A549 treated with ZK216348 at 1 μM for 4 hours (cell line): ENCODE measurements at places on chromosomes 3 and 15. TPM values are rescaled to one million over a fixed set of nuclear protein-coding genes. Genes with fewer than 3 reads are reported as not detected.

The KCTD6 gene
- total RNA-seq, result 5.1 to 9.5 TPM (median 8.0 TPM) in 5 replicates

The EXOG gene
- 8.8 to 13.6 TPM (median 10.5 TPM) in 5 replicates for total RNA-seq

The CHRM5 gene
- 0.07 TPM in 1 of 5 replicates, not detected in the others for total RNA-seq

The ADAMTS7 gene
- 3.0 to 9.7 TPM (median 7.5 TPM) in 5 replicates for total RNA-seq

The HRG gene
- total RNA-seq, result not detected in 5 replicates

The DNASE1L3 gene
- total RNA-seq, result not detected in 5 replicates

The CD200 gene
- total RNA-seq, result not detected in 5 replicates

The GABRR3 gene
- not detected in 5 replicates for total RNA-seq

The ATP2B2 gene
- 0.12 to 0.21 TPM (median 0.14 TPM) in 4 of 5 replicates, not detected in the other for total RNA-seq

The FOXB1 gene
- total RNA-seq, result not detected in 5 replicates

The PLOD2 gene
- total RNA-seq, result 75.4 to 142 TPM (median 121 TPM) in 5 replicates

The HMG20A gene
- 20.4 to 29.9 TPM (median 27.1 TPM) in 5 replicates for total RNA-seq

The PATL2 gene
- total RNA-seq, result 0.13 to 0.28 TPM (median 0.27 TPM) in 3 of 5 replicates, not detected in the others

The POLQ gene
- total RNA-seq, result 6.3 to 7.9 TPM (median 7.2 TPM) in 5 replicates

The NCKIPSD gene
- 4.9 to 11.4 TPM (median 9.2 TPM) in 5 replicates for total RNA-seq

The CFAP100 gene
- total RNA-seq, result not detected in 5 replicates

The BFSP2 gene
- not detected in 5 replicates for total RNA-seq

The NUSAP1 gene
- 60.4 to 83.0 TPM (median 69.7 TPM) in 5 replicates for total RNA-seq

The FAM43A gene
- 7.2 to 15.9 TPM (median 15.6 TPM) in 5 replicates for total RNA-seq

The GPD1L gene
- total RNA-seq, result 13.6 to 21.6 TPM (median 19.2 TPM) in 5 replicates

The CCR9 gene
- not detected in 5 replicates for total RNA-seq

The GOLGA8J gene
- not detected in 5 replicates for total RNA-seq

The RCCD1 gene
- total RNA-seq, result 23.9 to 38.0 TPM (median 34.1 TPM) in 5 replicates

The CCDC54 gene
- total RNA-seq, result not detected in 5 replicates

The PDIA5 gene
- 25.3 to 29.1 TPM (median 26.6 TPM) in 5 replicates for total RNA-seq

The KLF15 gene
- total RNA-seq, result 0.11 to 0.30 TPM (median 0.13 TPM) in 5 replicates

The UQCC5 gene
- 43.4 to 69.8 TPM (median 59.8 TPM) in 5 replicates for total RNA-seq

The DPPA2 gene
- not detected in 5 replicates for total RNA-seq

The ROPN1 gene
- total RNA-seq, result not detected in 5 replicates

The NT5DC2 gene
- 70.6 to 110 TPM (median 101 TPM) in 5 replicates for total RNA-seq

The UBA7 gene
- 0.47 to 1.1 TPM (median 0.54 TPM) in 5 replicates for total RNA-seq

The NGRN gene
- 93.9 to 114 TPM (median 111 TPM) in 5 replicates for total RNA-seq

The ALDH1A2 gene
- total RNA-seq, result 0.38 to 0.59 TPM in 2 of 5 replicates, not detected in the others

The CTXND1 gene
- total RNA-seq, result not detected in 5 replicates

The CRABP1 gene
- 1.0 to 2.1 TPM (median 1.3 TPM) in 5 replicates for total RNA-seq

The CLDN1 gene
- 16.6 to 28.6 TPM (median 21.6 TPM) in 5 replicates for total RNA-seq

The GOLGA8G gene
- not detected in 5 replicates for total RNA-seq

The GOLGA6D gene
- 0.07 TPM in 1 of 5 replicates, not detected in the others for total RNA-seq

The MNS1 gene
- total RNA-seq, result 2.0 to 5.1 TPM (median 3.5 TPM) in 5 replicates

The LMAN1L gene
- not detected in 5 replicates for total RNA-seq

The LRRC31 gene
- not detected in 5 replicates for total RNA-seq

The GABRG3 gene
- 0.36 to 1.4 TPM (median 0.42 TPM) in 5 replicates for total RNA-seq

The DAPK2 gene
- 2.8 to 4.9 TPM (median 4.2 TPM) in 5 replicates for total RNA-seq

The DUOX2 gene
- 0.05 to 0.09 TPM (median 0.05 TPM) in 4 of 5 replicates, not detected in the other for total RNA-seq

The LIPC gene
- total RNA-seq, result 0.11 to 0.29 TPM in 2 of 5 replicates, not detected in the others

The GTF2A2 gene
- total RNA-seq, result 177 to 302 TPM (median 181 TPM) in 5 replicates
